ENCODE measurements at places on chromosomes 16 and 17.
A peak's percentile ranks its signal among the peaks of the same experiment; 100 is the strongest.

DNA sequence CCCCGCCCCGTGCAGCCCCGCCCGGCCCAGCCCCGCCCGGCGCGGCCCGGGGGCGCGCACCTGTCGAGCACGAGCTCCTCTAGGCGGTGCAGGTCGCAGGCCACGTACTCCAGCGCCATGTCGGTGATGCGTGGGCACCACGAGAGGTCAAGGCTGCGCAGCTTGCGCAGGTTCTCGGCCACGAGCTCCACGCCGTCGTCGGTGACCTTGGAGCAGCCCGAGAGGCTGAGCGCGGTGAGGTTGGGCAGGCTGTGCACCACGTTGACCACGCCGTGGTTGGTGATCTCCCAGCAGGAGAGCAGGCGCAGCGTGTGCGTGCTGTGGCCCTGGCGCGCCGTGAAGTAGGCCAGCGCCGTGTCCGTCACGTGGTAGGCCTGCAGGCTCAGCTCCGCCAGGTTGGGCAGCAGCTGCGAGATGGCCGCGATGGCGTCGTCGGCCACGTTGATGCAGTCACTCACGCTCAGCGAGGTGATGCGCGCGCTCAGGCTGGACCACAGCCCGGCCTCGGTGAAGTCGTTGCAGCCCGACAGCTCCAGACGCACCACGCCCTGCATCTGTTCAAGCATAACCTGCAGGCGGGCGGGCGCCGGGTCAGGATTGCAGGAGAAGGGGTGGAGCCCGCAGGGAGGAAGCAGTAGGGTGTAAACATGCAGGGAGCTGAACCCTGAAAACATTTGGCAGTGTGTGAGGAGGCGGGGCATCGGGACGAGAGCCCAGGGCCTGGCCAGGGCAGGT lies 5.3 kb upstream of the WDR24 start:
- peak; percentile 77 for DNase-seq

GRCh38 chr16:19274165-19274797 lies 11.2 kb upstream of the CLEC19A start:
- no peak for DNase-seq

GRCh38 chr17:75535119-75535537 lies 9.6 kb downstream of the LLGL2 start:
- peak; percentile 67 for DNase-seq

DNA sequence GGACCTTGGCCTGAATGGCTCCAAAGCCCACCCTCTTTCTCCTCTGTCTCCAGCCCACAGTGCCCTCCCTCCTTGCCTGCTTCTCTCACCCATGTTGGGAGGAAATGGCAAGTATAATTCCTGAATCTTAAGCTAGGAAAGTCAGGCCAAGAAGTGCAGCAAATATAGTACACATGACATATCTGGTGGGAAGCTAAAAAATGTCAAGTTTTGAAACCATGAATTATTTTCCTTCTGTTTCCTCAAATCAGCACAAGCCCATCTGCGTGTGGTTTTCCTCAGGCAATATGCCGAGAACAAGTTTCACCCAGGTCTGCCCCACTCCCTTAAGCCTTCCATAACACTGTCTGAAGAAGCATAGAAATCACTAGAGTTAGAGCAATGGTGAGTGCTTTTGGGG lies 502.8 kb upstream of the CDH11 start:
- no peak for DNase-seq

DNA sequence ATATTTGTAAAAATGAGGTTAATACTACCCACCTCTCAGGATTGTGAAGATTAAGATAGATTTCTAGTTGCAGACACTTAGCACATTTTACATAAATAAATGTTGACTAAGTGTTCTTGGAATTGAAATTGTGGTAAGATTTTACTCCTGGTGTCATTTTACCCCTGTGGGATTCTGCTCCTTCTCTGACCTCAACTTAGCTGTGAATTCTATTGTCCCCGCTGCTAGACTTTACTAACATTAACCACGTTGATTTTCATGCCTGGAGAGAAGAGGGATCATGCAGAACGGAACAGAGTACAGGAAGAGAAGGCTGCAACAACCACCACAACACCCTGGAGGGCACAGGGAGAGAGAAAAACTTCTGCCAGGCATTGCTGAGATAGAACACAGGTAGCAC lies 2.1 kb upstream of the TOM1L1 start:
- no peak for DNase-seq

- DNase-seq = no peak
Observed at GRCh38 chr17:73833775-73834488, 189.7 kb upstream of the SDK2 start.

- no peak for DNase-seq
Observed at GRCh38 chr17:18041776-18042175, 2.6 kb downstream of the GID4 start.

DNA sequence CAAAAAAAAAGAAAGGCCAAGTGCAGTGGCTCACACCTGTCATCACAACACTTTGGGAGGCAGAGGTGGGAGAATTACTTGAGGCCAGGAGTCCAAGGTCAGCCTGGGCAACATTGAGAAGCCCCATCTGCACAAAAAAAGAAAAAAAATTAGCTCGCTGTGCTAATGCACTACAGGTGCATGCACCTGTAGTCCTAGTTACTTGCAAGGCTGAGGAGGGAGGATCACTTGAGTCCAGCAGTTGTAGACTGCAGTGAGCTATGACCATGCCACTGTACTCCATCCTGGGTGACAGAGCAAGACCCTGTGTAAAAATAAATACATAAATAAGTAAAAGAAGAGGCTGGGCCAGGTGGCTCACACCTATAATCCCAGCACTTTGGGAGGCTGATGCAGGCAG lies 39.7 kb downstream of the DCAKD start:
- no peak for DNase-seq

GRCh38 chr17:35969558-35970380 lies 11.5 kb downstream of the CCL16 start:
- peak; percentile 78 for DNase-seq

DNA sequence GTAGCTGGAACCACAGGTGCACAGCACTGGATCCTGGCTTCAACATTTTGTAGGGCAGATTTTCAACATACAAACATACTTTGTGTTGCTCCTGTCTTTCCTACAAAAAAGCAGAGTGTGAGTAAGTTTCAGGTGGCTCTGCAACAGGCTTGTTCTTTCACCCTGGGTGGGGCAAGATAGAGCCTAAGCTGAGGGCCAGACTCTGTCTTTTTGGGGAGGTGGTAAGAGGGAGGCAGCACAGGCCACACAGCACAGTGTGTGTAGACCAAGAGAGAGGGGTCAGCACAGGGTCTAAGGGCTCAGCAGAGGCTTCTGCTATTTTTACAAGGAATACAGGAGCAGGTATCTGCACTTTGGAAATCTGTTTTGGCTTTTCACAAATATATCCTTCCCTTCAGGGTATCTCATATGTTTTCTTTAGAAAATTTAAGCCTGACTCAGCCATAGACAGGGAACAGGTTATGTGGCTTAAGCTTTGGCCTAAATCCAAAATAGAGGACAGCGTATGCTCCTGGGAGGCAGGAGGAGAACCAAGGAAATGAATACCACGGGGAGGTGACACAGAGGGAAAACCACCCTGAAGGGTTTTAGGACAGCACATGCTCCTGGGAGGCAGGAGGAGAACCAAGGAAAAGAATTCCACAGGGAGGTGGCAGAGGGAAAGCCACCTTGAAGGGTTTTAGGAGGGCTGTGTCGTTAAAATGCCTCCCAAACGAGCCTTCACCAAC lies 21.6 kb downstream of the EMC8 start:
- no peak for DNase-seq

GRCh38 chr16:84124257-84125073 lies 7.7 kb upstream of the MBTPS1 start:
- DNase-seq = no peak

GRCh38 chr16:19138601-19139000 lies 24.8 kb downstream of the ITPRIPL2 start:
- no peak for DNase-seq

- no peak for DNase-seq
Observed at GRCh38 chr17:47607481-47607880, 42.2 kb upstream of the KPNB1 start.

DNA sequence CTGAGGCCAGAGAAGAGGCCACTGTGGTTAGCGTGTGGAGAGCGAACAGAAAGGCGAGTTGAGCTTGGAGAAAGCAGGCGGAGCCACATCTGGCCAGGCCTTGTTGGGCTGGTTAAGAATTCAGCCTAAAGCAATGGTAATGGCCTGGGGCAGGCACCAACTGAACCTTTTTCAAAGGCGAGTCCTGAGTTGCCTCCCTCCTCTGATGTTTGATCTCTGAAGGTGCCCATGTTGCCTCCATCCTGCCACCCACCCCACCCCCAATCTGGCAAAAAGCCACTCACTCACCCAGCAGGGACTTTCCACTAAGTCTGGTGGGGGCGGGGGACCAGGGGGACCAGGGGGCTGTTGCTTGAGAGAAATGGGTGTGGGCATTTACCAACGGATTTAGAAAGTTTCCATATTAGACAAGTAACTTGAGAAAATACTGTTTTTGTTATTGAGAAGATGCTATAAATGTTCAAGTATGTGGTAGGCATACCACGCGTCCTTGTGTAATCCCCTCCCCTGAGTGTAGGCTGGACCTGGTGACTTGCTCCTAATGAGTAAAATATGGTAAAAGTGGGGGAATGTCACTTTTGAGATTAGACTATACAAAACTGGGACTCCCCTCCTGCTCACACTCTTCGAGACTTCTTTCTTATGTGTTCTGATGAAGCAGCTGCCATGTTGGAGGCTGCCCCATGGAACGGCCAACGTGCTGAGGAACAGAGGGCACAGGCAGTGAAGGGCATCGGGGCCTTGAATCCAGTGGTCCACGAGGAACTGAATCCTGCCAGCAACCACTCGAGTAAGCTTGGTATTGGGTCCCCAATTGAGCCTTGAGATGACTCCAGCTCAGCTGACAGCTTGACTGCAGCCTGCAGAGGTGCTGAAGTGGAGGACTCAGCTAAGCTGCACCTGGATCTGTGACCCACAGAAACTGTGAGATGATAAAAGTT lies 29.9 kb upstream of the TNS4 start:
- DNase-seq = peak; percentile 84

GRCh38 chr16:83116274-83116892 lies 489.6 kb downstream of the CDH13 start:
- DNase-seq = no peak

- DNase-seq = no peak
Observed at GRCh38 chr16:75593825-75594820, 27.9 kb downstream of the GABARAPL2 start.

GRCh38 chr17:73990290-73990689 lies 213.2 kb upstream of the RPL38 start:
- no peak for DNase-seq

GRCh38 chr17:16975277-16975651 lies 3.3 kb upstream of the TNFRSF13B start:
- DNase-seq = no peak

GRCh38 chr17:9230346-9230745 lies 209.0 kb downstream of the NTN1 start:
- DNase-seq = no peak

GRCh38 chr16:9144106-9144505 lies 52.7 kb downstream of the HAPSTR1 start:
- DNase-seq = no peak

DNA sequence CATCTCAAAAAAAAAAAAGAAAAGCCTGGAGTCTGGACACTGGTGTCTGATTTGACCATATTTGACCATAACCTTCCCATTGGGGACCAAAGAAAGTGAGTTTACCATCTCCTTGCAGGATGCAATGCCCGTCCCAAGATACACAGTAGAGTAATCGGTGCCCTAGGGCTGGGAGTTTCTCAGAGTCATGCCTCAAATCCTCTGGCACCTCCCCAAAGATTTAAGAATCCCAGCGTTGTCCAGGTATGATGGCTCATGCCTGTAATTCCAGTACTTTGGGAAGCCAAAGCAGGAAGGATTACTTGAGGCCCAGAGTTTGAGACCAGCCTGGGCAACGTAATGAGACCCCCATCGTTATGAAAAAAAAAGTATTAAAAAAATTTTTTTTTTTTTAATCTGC lies 5.0 kb downstream of the PITPNM3 start:
- DNase-seq = no peak

GRCh38 chr16:2736476-2737237 lies 15.8 kb upstream of the SRRM2 start:
- DNase-seq = no peak

- DNase-seq = peak; percentile 43
Observed at GRCh38 chr16:79047337-79047736, 553.2 kb downstream of the MAF start.

- DNase-seq = no peak
Observed at GRCh38 chr17:75365009-75365930, 40.2 kb downstream of the GRB2 start.

- no peak for DNase-seq
Observed at GRCh38 chr17:38690386-38690785, 14.7 kb upstream of the MLLT6 start.
